ENCODE measurements at places on chromosomes 3 and 15.

GRCh38 chr3:61199843-61200242, 51.4 kb downstream of the FHIT start:
- DNase-seq = no peak

- DNase-seq = no peak
Measured at GRCh38 chr15:36737430-36737891, 158.0 kb downstream of the CDIN1 start.

GRCh38 chr3:69669070-69669469, 70.2 kb upstream of the MITF start:
- no peak for DNase-seq

DNA sequence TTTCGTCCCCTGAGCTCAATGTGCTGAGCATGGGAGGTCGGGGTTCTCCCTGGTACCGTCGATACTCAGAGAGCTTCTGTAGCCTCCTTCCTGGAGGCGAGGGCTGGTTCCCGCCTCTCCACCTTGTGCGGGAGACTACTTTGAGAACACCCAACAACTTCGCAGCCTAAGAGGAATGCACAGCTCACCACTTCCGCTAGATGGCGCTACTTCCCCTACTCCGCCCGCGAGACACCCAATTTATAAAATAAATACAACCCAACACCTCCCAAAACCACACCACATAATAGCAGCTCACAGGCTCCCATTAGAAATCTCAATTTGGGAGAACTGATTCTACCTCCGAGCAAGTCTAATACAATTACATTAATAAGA, 1.2 kb downstream of the RGMA start:
- peak; percentile 59 for DNase-seq

- DNase-seq = no peak
Measured at GRCh38 chr3:110381992-110382391, 689.6 kb upstream of the NECTIN3 start.

DNA sequence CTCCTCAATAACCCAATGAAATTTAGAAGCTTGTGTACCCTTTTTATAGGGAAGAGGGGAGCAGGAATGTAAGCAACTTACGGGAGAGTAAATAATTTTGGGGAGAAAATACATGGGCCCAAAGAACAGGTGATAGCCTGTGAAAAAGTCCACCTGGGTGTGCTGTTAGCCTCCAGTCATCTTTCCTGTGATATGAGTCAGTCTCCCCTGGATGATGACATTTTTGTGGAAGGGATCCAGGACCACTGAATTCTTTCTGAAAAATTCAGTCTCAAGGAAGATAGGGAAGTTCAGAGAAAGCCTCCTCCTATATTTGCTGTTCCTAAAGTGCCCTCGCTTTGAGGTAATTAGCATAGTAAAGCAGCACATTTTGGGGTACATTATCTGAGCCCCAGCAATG, 149.8 kb downstream of the SQOR start:
- no peak for DNase-seq

GRCh38 chr3:14253707-14254382, 75.2 kb downstream of the LSM3 start:
- DNase-seq = no peak

DNA sequence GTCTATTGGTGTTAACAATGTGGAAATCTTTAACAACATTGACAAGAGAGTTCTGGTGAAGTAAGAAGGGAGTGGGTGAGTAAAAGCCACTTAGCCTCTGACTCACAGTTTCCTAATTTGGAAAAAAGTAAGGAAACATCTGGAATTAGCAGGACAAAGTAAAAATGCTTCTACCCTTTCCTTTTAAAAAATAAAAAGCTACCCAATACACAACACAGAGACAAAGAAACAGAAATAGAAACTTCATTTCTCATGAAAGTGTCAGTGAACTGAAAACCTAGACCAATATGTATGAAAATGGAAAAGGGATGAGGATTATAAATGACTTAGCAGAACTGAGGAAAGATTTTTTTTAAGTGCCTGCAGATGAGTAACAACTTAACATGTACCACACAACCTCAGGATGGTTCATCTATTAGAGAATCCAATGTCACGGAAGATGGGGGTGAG, 65.4 kb downstream of the SSR3 start:
- DNase-seq = no peak

DNA sequence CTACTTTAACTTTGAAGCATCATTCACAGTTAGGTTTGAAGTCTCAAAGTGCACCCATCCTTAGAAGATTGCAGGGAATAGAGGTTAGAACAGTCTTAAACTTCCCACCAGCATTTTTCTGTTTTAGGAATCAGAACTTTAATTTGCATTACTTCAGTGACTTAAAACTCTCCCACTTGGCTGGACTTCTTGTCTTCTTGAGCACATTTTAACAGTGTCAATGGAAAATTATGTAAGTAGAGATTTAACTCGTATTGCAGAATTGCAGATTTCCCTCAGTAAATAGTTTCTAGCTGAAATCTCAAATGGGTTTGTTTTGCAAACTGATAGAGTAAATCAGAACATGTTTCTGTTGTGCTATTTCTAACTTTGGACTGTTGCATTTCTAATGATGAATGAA, 369.6 kb downstream of the OTOL1 start:
- DNase-seq = no peak

DNA sequence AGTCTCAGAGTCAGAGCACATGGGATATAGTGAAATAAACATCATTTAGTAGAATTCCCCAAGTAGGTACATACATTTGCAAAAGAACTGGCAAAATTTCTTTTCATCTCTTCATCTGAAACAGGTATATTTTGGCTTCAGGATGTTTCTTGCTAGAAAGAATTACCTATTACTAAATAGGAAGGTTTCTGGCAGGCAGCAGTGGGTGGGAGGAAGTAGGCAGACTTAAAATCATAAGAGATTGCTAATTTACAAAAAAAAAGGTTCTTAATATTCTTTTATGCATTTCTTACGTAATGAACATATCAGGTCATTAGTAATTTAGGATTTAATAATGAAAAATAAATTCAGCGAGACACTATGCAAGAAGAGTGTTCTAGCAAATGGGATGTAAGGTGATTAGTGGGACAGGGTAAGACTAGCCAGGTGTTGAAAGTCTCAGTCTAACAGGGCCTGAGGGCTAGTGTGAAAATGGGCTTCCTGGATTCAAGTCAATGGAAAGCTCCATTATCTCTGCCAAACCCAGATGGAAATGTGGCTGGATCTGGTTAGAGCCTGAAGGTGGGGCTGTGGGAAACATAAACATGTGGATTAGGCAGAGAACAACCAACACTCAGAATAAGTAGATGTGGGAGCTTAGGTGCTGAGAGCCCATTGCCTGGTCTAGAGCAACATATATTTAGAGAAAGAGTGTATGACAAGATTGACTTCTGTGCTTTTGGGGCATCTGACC, 127.4 kb upstream of the FEZF2 start:
- DNase-seq = no peak

GRCh38 chr3:150867434-150867833, 37.8 kb downstream of the MINDY4B start:
- no peak for DNase-seq

Measured in occipital lobe (tissue), 3 donors.